ENCODE measurements at places on chromosomes 2 and 18. TPM values are rescaled to one million over a fixed set of nuclear protein-coding genes. Genes with fewer than 3 reads are reported as not detected.

- no peak for DNase-seq
These were observed 192.2 kb downstream of the HDAC4 start for GRCh38 chr2:239208465-239209180.

DNA sequence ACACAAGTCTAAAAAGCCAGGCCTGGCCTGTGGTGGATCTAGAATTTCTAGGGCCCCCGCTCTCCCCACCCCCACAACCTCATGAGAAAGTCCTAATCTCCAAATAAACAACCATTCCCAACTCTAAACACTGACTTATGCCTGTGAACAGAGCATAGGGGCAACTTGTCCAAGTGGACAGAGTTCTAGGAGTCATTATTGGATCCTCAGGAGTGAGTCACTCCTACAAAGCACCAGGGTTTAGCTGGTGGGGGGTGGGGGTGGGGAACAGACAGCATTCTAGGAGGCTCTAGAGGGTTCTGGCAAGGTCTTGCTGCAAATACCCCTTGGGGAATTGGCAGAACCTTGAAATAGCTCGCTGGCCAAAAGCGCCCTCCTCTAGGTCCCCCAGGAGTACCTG, 83.3 kb downstream of the ZCCHC2 start:
- no peak for DNase-seq

DNA sequence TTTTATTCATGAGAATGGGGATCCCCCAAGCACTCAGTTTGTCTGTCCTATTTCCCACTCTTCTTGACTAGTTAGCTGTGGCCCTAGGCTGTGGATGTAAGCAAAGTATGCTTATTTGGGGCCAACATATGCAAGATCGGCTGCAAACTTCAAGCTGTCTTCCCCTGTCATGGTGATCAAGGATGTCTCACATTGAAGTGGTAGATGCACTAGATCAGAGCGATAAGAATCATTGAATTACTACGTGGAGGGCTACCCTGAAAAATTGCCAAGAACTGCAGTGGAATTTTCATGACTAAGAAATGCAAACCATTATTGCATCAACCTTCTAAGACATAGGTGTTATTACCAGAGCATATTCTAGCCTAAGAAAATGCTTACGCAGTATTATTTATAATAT, 527.4 kb downstream of the RNF144A start:
- DNase-seq, result no peak

DNA sequence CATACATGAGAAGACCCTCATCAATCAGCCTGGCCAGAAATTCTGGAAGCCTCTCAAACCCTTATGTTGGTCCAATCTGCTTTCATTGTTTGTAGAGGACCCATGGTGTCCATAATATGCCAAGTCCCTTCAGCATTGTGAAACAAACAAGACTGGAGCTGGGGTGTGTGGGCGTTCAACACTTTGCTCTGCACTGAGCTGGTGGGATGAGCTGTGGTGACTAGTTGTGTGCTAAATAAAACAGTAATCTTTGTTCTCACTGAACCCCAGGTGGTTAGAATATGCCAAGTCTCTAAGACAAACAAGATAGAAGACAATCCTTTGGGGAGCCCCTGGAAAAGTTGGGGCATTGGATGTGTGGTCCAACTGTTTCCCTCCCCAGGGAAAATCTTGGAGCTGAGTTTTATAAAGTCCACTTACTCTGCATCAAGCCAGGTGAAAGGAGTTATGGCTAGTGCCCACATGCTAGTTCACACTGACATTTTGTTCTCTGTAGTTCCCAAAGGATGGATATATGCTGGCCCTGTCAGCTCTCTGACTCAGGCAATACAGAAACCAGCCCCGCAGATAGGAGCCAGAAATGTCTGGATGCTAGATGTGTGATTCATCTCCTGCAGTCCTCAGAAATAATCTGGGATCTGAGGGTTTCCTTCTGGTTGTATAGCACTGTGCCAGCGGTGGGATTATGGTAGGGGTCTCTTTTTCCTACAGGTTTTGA, 260.2 kb downstream of the TMX3 start:
- no peak for DNase-seq

DNA sequence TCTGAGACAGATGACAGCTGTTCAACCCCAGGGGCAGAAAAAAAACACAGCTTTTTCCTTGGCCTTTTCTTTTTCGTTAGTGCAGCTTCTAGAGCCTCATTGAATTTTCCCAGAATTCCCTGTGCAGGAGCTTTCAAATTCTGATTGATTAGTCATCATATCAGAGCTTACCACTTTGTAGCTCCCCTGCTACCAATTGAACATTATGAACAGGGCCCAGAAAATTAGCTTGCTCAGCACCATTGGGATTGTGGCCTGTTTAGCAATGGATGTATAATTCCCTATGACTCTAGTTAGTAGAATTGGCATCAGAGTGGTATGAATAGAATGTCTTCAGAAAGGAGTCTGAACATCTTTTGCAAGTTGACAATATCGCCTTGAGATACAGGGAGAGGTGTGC, 631.1 kb downstream of the DCC start:
- DNase-seq, result no peak

Gene ZC3H8
- total RNA-seq, result 26.8 TPM

Gene ALPP
- not detected for total RNA-seq

Gene RGPD4
- total RNA-seq, result 0.64 TPM

Gene ANKRD30B
- not detected for total RNA-seq

Gene TANC1
- total RNA-seq, result 0.97 TPM

Gene CGREF1
- total RNA-seq, result 9.8 TPM
